ENCODE measurements at places on chromosomes 4 and X.
A peak's percentile ranks its signal among the peaks of the same experiment; 100 is the strongest.

- DNase-seq = no peak
Observed at GRCh38 chrX:103344606-103345005, 11.7 kb upstream of the TCEAL9 start.

DNA sequence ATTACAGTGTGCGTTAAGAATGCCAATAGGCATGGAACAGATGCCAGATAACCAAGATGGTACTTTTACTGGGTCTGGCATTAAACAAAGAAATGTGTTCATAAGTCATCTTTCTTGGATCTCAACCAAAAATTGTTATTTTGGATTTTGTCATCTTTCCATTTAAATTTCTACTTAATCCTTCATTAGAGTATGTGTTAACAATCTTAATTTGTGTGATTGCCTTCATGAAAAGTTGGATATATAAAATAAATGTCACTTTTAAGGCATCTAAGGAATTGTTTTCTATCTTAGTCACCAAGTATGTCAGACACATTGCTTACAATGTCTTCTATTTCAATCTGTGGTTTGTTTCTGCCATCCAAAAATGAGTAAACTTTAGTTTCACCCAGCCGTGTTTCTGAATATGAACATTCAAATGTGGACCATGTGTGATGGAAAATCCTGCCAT is 87.5 kb downstream of the PALLD start:
- no peak for DNase-seq

DNA sequence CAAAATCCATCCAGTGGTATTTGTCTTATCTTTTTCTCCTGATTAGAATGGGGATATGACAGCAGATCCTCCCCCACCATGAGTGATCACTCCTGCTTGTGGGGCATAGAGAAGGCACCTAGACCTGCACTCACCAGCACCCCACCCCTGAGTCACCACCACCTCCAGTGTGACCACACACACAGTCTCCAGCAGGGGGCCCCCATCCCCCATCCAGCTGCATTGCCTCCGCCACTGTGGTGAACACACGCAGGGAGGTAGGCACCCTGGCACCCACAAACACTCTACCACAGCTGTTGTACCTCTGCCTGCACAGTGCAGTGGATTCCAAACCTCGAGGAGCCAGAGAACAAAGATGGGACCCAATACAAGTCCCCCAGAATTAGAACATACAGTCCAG is 9.0 kb upstream of the MAGEA8 start:
- DNase-seq = peak; percentile 72

DNA sequence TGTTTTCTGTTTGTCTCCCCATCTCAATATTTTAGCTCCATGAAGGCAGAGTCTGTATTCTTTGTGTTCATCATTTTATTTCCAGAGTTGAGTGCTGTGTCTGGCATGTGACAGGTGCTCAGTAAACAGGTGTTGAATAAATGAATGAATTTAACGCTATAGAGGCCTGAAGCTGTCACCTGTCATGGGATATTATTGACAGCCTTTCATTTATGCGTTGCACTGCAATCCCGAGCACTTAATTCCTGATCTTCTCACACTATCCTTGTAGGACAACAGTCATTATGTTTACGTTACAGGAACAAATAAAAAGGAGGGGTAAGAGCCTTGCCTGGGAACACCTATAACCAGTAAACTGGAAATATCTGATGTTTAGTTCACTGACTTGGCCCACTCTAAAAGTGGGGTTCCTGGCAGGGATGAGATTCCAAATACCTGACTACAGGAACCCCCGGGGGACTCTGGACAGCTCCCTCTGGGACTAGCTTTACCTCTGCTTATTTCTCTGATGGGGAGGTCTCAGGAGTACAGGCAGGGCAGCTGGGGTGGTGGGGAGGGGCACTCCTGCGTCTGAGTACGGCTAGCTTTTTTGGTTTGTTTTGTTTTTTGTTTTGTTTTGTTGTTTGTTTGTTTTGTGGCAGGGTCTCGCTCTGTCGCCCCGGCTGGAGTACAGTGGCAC is 36.6 kb downstream of the SEL1L3 start:
- no peak for DNase-seq

- no peak for DNase-seq
Observed at GRCh38 chrX:38860106-38861013, 59.1 kb downstream of the MID1IP1 start.

DNA sequence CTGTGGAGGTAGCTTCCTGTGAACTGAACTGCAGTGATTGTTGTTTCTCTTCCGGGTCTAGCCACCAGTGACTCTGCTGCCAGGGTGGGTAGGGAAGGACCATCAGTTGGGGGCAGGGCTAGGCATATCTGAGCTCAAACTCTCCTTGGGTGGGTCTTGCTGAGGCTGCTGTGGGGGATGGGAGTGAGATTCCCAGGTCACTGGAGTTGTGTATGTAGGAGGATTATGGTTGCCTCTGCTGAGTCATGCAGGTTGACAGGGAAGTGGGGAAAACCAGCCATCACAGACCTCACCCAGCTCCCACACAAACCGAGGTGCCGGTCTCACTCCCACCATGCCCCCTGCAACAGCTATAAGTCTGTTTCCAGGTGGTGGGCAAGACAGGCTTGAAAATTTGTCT is 1937.8 kb downstream of the PCDH7 start:
- no peak for DNase-seq

GRCh38 chrX:24260842-24261550 is 52.9 kb downstream of the SUPT20HL2 start:
- no peak for DNase-seq

DNA sequence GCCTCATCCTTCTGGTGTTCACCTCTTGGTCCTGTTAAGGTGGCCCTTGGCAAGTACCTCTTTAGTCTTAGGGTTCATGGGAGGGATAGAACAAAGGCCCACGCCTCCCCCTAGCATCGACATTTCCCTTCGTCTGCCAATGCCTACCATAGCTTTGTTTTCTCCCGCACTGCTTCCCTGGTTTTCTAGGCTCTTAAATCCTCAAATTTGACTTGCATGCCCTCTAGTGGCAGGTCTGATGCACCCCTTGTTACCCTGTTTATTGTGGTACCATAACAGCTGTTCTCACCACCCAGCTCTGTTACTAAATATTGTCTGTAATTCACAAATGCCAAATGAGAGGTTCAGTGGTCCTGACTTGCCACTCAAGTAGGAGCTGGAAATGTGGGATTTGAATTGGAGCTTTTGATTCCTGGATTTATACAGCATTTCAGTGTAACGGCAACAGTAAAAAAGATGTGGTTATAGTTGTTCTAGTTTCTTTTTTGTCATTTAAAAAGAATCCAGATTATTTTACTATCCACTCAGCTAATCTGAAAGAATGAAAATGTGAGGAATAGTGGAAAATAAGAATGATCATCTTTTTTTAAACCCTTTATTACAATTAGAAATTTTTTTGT is 100.1 kb downstream of the REPS2 start:
- peak; percentile 21 for DNase-seq

- no peak for DNase-seq
Observed at GRCh38 chrX:106751407-106751806, 24.9 kb downstream of the RNF128 start.

DNA sequence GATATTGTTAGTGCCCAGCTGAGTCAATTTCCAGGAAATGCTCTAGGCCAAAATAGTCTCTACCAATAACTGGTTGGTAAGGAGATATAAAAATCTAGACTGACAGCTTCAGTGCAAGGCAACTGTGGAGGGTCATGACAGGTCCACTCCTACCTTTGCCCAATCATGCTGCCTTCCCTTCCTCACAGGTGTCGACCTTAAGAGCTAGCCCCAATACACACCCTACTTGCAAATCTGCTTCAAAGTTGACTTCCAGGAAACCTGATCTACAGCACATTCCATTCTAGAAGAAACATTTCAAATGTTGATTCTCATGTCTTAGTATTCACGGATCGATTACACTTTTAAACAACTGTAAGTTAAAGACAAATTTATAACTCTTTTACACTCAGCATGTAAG is 1455.5 kb downstream of the TECRL start:
- no peak for DNase-seq

- DNase-seq = no peak
Observed at GRCh38 chr4:137609718-137610430, 77.6 kb upstream of the PCDH18 start.

DNA sequence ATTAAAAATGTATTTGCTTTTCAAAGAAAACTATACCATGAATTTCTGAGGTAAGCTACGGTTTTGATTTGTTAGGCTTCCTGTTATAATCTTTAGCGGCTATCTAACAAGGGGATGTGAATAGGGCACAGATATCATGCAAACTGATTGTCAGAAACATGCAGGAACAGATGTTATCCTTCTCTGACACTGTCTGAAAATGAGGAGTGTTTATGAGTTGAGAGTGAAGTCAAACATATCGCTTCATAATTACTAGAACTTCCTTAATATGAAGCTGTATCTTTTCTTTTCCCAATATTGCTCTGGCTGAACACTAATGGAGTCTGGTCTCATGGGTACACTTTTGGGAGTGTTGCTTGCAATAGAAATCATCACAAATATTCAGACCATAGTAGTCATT is 16.3 kb upstream of the SULT1B1 start:
- DNase-seq = no peak

- no peak for DNase-seq
Observed at GRCh38 chrX:12997906-12998687, 23.2 kb downstream of the TMSB4X start.

DNA sequence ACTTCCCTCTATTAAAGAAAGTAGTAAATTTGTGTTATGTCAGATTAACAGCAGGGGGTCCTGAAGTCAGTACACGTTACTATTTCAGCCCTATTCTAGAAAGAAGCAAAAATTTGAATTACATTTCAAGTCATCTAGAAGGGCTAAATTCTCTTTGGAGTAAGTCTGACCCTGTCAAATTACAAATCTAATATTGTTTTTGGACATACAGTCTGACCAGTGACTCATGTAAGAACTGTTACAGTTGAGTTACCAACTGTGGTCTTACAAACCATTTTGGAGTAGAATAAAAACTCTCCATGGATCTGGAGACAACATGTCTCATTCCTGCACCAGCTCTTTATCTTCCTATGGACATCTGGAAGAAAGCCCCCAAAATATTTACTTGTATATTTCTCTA is 36.0 kb upstream of the GYPA start:
- DNase-seq = no peak

DNA sequence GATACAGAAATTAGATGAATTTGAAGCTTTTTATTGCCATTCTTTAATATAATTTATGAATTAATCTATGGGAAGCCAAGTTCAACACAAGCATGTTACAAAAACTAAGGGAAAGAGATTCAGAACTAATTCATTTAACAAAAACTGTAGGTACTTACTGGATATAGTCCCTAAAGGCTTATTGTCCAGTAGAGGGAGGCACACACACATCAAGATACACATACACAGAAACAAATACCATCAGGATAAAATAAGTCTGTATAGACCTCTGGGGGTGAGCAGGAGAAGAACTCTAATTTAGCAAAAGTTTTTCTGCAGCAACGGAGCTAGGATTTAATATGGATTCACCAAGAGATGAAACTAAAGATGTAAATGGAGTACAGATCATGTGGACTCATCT is 83.0 kb upstream of the IL13RA1 start:
- no peak for DNase-seq

GRCh38 chr4:83012200-83012686 is 1.6 kb upstream of the LIN54 start:
- DNase-seq = peak; percentile 18

DNA sequence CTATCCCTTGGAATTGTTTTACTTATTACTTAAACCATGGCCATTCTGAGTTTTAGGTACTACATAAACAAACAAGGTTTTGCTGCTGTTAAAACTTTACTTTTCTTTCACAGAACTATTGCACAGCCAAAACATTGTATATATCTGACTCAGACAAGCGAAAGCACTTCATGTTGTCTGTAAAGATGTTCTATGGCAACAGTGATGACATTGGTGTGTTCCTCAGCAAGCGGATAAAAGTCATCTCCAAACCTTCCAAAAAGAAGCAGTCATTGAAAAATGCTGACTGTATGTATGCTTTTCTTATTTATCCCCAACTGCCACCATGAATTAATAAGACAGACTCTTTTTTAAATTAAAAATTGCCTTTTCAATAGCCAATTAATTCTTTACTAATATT is 69.8 kb downstream of the CCKAR start:
- DNase-seq = no peak

- no peak for DNase-seq
Observed at GRCh38 chr4:155684423-155684822, 17.8 kb downstream of the GUCY1A1 start.
